ENCODE measurements at places on chromosomes 1 and 21.

DNA sequence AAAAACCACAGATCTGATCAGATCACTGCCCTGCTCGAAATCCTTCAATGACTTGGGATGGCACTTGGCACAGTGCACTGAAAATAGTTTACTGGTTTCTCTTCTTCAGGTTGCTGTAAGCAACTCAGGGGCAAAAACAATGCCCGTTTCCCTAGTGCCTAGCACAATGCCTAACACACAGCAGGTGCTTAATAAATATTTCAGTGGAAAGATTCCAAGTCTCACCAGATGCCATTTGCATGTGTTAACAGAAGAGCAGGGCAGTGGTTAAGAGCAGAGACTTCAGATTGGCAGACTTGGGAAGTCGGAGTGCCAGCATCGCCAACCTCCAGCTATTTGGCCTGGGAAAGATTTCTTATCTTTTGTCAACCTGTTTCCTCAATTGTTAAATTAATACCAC is 10.9 kb upstream of the METTL25B start:
- DNase-seq = no peak

DNA sequence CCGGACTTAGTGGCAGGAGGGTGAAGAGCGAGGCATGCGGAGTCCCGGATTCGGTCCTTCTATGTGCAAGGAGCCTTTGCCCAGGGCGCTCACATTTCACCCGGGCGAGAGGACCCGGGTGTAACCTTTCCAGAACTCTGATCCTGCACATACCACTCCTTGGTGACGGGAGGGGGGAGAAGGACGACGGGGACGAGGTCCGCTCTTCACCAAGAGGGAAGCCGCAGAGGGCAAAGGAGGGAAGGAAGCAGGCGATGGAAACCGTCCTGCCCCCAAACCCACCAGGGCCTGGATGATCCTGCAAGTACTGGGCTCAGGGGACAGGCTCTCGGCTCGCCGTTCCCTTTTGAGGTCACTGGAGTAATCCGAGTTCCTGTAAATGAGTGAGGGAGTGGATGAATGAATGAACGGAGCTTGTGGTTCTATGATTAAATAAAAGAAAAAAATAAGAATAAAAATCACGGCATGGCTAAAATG is 993 bp downstream of the SYPL2 start:
- no peak for DNase-seq

DNA sequence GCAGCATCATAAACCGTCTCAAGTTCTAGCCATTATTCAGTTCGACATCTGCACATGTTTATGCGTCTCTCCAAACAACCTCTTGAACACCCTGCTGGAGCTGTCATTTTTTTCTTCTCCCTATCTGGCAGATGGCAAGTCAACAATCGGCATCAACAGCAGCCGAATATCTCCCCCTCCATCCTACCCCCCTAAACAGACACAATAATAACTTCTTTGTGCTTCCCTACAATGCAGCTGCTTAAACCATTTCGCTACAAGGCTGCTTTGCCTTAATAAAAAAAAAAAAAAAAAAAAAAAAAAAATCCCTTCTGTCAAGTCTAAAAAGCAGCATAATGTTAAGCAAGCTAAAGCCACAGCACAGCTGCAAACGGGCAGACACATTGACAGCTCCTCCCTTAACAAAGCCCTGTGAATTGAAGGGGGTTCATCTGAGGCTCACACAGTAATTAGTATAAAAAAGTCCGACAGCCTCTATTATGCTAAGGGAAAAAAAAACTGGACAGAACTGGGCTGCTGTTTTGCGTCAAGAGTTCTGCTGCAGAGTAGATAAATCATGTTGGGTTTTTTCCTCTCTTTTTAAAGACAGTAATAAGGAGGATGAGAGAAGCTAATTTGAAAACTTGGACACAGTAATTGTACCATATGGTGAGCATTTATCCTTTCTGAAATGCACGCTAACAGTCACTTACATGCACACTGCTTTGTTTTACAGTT is 136.4 kb downstream of the AKT3 start:
- no peak for DNase-seq

DNA sequence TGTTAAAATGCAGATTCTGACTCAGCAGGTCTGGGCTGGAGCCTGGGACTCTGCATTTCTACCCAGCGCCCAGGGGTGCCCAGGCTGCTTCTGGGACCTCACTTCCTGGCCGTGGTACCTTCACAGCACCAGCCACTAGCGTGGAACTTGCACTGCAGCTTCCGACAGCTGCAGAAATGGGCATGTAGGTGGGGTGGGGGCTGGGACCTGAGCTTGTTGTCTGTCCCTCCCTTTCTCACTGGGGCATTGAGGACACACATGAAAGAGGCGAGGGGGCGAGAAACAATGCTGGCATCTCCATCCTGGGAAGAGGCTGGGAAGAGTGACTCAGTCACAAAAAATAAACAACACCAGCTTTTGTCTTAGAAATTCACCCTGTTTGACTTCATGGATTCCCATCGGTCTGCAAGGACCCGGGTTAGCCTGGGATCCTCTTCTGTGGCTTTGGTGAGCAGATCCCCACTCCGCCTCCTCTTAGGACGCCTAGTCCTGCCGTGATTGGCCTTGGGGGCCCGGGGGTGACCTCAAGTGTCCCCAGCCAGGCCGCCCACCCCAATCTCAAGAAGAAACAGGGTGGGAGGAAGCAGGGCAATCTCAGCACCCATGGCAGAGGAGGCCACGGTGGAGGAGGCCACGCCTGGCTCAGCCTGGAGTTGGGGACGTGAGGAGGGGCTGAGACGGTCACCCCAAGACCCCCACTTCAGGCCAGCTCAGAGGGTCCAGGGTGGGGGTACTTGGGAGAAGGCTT is 29.9 kb upstream of the POFUT2 start:
- no peak for DNase-seq

- DNase-seq = peak; percentile 6
Observed at GRCh38 chr1:227486559-227486958, 76.8 kb upstream of the ZNF678 start.

DNA sequence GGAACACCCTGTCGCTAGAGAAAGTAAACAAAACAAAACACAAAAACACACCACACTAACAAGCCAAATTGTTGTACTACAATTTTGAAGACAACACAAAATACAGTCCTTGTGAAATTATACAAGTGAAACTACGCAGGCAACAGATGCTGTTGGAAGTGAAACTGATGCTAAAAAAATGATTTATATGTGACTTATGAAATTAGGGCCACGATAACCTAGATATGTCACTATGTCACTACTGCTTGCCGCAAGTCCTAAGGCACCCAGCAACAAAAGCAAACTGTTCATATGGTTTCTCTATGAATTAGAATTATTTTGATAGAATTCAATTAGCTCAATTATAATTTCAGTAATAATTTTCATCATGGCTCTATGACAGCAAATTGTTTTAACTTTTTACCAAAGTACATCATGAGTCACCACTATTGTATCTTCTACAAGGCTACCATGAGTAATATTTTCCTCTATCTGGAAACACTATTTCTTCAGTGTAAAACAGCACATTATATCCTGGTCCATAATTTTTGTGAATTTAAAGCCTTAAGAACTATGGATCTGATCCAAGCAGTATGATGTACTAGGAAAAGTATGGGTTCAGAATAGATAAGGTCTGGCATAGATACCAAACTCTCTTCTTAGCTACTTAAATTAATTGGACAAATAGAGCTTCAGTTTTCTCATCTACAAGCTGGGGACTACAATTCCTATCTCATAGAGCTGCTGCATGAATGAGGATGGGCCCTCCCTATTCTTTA is 216.3 kb downstream of the COL11A1 start:
- DNase-seq = no peak

- peak; percentile 25 for DNase-seq
Observed at GRCh38 chr1:27992276-27992675, 32.5 kb downstream of the XKR8 start.

GRCh38 chr1:214958486-214958885 is 124.1 kb upstream of the KCNK2 start:
- no peak for DNase-seq

DNA sequence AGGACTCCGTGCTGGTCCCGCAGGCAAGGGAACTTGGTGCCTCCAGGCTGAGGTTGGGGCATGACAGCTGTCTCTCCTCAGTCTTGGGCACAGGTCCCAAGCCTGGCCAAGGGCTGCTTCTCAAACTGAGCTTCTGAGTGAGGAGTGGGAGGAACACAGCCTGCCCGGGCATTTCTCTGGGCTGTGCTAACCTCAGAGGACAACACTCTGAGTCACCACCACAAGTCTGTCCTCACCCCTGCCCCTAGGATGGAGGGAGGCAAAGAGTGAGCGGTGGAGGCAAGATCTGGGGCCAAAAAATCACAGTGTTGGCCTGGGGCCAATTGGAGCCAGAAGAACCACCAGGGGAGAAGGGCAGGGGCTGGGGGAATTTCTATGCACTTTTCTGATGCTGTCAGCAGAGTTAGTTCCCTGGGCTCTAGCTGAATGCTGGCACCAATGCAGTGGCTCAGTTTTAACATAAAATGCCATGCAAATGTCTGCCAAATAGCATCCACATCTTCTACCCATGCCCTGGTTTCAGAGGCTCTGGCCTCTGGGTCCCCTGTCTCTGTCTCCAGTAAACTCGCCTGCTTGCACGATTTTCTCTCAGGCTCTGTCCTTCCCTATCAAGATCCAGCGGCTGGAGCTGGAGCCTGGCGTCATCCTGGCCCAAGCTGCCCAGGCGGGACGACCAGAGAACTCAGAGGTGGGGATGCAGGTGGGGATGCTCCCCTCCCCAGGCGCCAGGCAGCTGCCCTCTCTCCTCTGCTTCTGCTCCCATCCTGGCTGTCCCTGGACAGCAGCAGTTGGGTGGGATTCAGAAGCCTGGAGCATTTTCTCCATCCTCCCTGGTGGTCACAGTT is 11.0 kb upstream of the CDK18 start:
- no peak for DNase-seq

DNA sequence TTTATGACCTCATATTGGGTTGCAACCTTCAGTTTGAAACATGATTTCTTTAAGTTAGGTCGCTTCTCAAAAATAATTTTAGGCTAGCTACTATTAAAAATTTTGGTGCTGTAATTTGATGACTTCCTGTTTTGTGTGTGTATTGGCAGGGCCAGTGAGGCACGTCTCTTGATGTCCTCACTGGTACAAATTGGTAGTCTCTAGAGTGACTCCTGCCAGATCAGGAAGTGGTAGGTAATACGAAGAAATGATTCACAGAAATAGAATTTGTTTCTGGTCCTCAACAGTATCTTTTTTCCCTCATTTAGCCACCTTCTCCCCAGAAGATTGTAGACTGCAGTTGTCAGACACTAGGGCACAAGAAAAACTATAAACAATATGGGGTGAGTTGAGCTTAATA is 120.9 kb upstream of the KIAA1614 start:
- peak; percentile 6 for DNase-seq

DNA sequence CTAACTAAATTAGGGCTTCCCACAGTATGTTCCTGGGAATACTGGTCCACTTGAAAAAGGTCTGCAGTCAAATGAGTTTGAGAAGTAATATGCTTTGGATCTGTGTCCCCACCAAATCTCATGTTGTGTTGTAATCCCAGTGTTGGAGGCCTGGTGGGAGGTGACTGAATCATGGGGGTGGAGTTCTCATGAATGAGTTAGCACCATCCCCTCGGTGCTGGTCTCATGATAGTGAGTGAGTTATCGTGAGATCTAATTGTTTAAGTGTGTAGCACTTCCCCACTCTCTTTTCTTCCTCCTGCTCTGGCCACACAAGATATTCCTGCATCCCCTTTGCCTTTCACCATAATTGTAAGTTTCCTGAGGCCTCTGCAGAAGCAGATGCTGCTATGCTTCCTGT is 16.9 kb upstream of the DMRTB1 start:
- no peak for DNase-seq

DNA sequence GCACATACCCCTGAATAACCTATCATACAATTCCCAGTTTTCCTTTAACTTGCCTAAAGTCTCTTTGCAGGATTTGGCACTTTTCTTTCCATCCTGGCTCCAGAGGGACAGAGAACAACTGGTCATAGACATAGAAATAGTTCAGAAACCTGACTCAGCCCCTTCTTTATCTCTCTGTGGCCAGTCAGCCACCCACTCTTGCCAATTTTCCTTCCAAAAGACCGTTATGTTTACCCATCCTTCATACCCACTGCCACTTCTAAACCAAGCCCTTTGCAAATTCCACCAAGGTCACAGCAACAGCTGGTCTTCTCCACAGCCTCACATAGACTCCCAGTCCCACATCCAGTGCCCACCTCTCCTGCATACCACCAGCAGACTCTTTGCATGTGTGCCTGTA is 127.2 kb upstream of the FGGY start:
- no peak for DNase-seq

- DNase-seq = no peak
Observed at GRCh38 chr1:160086456-160086892, 5.1 kb downstream of the KCNJ9 start.

All from GM12865 (cell line).